ENCODE measurements at places on chromosomes 5 and 9. TPM values are rescaled to one million over a fixed set of nuclear protein-coding genes. Genes with fewer than 3 reads are reported as not detected.

The OR13C9 gene
- not detected for total RNA-seq

- no peaks in the 10 kb centered on the region for H3K4me1 ChIP-seq
- no peaks in the 10 kb centered on the region for H3K36me3 ChIP-seq
- no peak overlapping the region for H3K4me3 ChIP-seq
- H3K27me3 ChIP-seq = no peaks in the 10 kb centered on the region
- no peak overlapping the region for H3K27ac ChIP-seq
Measured at GRCh38 chr9:9949368-9949767, 663.4 kb downstream of the PTPRD start.

- H3K27ac ChIP-seq = peak overlapping the region; percentile 26
- H3K4me1 ChIP-seq = peaks cover 24% of the 10 kb centered on the region
- H3K36me3 ChIP-seq = no peaks in the 10 kb centered on the region
- DNase-seq = no peak
Measured at GRCh38 chr5:143001764-143002351, 231.7 kb downstream of the ARHGAP26 start.

- no peak overlapping the region for H3K27ac ChIP-seq
- peaks cover under 1% of the 10 kb centered on the region for H3K36me3 ChIP-seq
- H3K27me3 ChIP-seq = no peaks in the 10 kb centered on the region
- no peak overlapping the region for H3K4me3 ChIP-seq
Measured at GRCh38 chr5:36202521-36202961, 39.2 kb downstream of the NADK2 start.

GRCh38 chr9:27427272-27427643, 96.8 kb upstream of the IFNK start:
- H3K4me1 ChIP-seq = peaks cover 18% of the 10 kb centered on the region
- H3K27me3 ChIP-seq = no peaks in the 10 kb centered on the region
- DNase-seq = no peak
- H3K27ac ChIP-seq = no peak overlapping the region

The PRDM9 gene
- not detected for total RNA-seq

GRCh38 chr5:122150215-122150614, 20.9 kb downstream of the ZNF474 start:
- no peak overlapping the region for H3K4me3 ChIP-seq
- no peak overlapping the region for H3K27ac ChIP-seq
- no peaks in the 10 kb centered on the region for H3K36me3 ChIP-seq
- H3K27me3 ChIP-seq = no peaks in the 10 kb centered on the region
- no peaks in the 10 kb centered on the region for H3K4me1 ChIP-seq
- DNase-seq = no peak

DNA sequence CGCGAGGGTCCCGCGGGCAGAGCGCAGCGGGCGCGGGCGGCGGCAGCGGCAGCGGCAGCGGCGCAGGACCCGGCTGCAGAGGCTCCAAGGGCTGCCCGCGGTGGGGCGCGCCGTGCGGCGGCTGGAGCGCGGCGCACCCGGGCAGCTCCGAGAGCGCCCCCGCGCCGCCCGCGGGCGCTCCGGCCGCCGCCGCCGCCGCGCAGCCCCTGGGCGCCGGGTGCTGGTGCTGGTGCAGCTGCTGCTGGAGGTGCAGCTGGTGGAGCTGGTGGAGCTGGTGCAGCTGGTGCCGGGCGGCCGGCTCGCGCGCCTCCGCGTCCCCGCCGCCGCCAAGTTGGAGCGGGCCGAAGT, 644 bp downstream of the IER5L start:
- peak overlapping the region; percentile 76 for H3K4me3 ChIP-seq
- peak; percentile 63 for DNase-seq
- H3K4me1 ChIP-seq = no peaks in the 10 kb centered on the region

- no peaks in the 10 kb centered on the region for H3K36me3 ChIP-seq
- no peak overlapping the region for H3K4me3 ChIP-seq
- H3K27me3 ChIP-seq = no peaks in the 10 kb centered on the region
- H3K4me1 ChIP-seq = no peaks in the 10 kb centered on the region
- H3K27ac ChIP-seq = no peak overlapping the region
- no peak for DNase-seq
Measured at GRCh38 chr9:101970609-101971008, 232.2 kb upstream of the GRIN3A start.

GRCh38 chr5:148145916-148146315, 22.4 kb upstream of the SPINK14 start:
- no peak overlapping the region for H3K27ac ChIP-seq
- H3K36me3 ChIP-seq = no peaks in the 10 kb centered on the region
- no peaks in the 10 kb centered on the region for H3K27me3 ChIP-seq
- no peak for DNase-seq
- no peaks in the 10 kb centered on the region for H3K4me1 ChIP-seq
- H3K4me3 ChIP-seq = no peak overlapping the region

The FBP1 gene
- 27.3 TPM for total RNA-seq

The PRR7 gene
- 5.5 TPM for total RNA-seq

The LVRN gene
- total RNA-seq = not detected

The PAEP gene
- total RNA-seq = not detected

DNA sequence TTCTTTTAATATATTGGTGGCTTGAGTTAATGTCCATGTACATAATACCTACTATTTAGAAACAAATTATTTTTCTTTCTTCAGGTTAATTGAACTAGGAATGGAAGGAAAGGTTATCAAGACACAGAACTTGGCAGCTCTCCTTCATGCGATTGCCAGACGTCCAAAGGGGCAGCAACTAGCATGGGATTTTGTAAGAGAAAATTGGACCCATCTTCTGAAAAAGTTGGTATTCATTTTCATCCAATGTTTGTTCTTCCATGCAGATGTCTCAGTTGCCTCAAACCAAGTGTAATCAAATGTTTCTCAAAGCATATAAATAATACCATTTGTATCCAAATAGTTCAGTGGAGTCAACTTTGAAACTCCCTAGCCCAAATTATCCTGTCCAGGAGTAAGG, 22.6 kb upstream of the LNPEP start:
- H3K4me3 ChIP-seq = no peak overlapping the region
- no peak overlapping the region for H3K27ac ChIP-seq
- no peaks in the 10 kb centered on the region for H3K36me3 ChIP-seq

The FOXE1 gene
- 2.2 TPM for total RNA-seq

The NADK2 gene
- 27.9 TPM for total RNA-seq

DNA sequence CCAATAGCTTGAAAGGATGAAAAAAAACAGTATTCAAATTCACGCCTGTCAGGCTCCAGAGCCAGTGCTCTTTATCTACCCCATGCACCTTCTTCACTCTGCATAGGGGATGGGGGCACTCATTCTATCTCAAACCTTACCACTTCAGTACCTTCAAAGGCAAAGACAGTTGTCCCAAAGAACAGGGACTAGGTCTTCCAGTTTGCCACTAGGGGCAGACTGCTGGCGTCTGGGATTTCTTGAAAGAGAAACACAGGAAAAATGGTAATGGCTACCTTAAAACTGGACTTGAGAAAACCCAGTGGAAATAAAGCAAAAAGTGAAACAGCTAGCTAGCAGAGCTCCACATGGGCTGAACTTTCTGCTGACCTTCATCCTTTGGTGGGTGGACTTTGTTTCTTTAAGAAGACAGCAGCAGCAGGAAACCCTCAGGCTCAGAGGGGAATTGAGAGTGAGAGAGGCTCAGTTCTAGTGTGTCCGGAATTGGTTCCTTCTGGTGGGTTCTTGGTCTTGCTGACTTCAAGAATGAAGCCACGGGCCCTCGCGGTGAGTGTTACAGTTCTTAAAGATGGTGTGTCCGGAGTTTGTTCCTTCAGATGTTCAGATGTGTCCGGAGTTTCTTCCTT, 41.0 kb upstream of the SLC36A1 start:
- H3K4me3 ChIP-seq = no peak overlapping the region
- no peaks in the 10 kb centered on the region for H3K27me3 ChIP-seq
- DNase-seq = no peak

The LCN10 gene
- 8.4 TPM for total RNA-seq

- no peaks in the 10 kb centered on the region for H3K27me3 ChIP-seq
- H3K36me3 ChIP-seq = no peaks in the 10 kb centered on the region
- H3K4me3 ChIP-seq = no peak overlapping the region
- H3K27ac ChIP-seq = no peak overlapping the region
- no peaks in the 10 kb centered on the region for H3K4me1 ChIP-seq
Measured at GRCh38 chr5:86971034-86971571, 296.6 kb upstream of the RASA1 start.

The FCHSD1 gene
- total RNA-seq = 20.3 TPM

- no peak overlapping the region for H3K27ac ChIP-seq
- H3K27me3 ChIP-seq = no peaks in the 10 kb centered on the region
- H3K36me3 ChIP-seq = no peaks in the 10 kb centered on the region
- H3K4me3 ChIP-seq = no peak overlapping the region
Measured at GRCh38 chr5:109849478-109850088, 159.9 kb downstream of the MAN2A1 start.

The MAMDC2 gene
- 7.1 TPM for total RNA-seq

- no peaks in the 10 kb centered on the region for H3K4me1 ChIP-seq
- no peak overlapping the region for H3K27ac ChIP-seq
- H3K27me3 ChIP-seq = no peaks in the 10 kb centered on the region
- no peaks in the 10 kb centered on the region for H3K36me3 ChIP-seq
- no peak for DNase-seq
Measured at GRCh38 chr5:118506217-118506852, 482.0 kb downstream of the DTWD2 start.

- H3K4me3 ChIP-seq = no peak overlapping the region
- no peaks in the 10 kb centered on the region for H3K36me3 ChIP-seq
- H3K27me3 ChIP-seq = no peaks in the 10 kb centered on the region
- H3K4me1 ChIP-seq = peaks cover 2% of the 10 kb centered on the region
- no peak for DNase-seq
- H3K27ac ChIP-seq = peak overlapping the region; percentile 14
Measured at GRCh38 chr9:126470241-126470993, 143.3 kb upstream of the LMX1B start.

The MSH3 gene
- total RNA-seq = 22.1 TPM

- no peaks in the 10 kb centered on the region for H3K27me3 ChIP-seq
- H3K27ac ChIP-seq = peak overlapping the region; percentile 53
- H3K4me1 ChIP-seq = no peaks in the 10 kb centered on the region
- H3K36me3 ChIP-seq = no peaks in the 10 kb centered on the region
Measured at GRCh38 chr9:71769175-71770161, 1.2 kb upstream of the CEMIP2 start.

DNA sequence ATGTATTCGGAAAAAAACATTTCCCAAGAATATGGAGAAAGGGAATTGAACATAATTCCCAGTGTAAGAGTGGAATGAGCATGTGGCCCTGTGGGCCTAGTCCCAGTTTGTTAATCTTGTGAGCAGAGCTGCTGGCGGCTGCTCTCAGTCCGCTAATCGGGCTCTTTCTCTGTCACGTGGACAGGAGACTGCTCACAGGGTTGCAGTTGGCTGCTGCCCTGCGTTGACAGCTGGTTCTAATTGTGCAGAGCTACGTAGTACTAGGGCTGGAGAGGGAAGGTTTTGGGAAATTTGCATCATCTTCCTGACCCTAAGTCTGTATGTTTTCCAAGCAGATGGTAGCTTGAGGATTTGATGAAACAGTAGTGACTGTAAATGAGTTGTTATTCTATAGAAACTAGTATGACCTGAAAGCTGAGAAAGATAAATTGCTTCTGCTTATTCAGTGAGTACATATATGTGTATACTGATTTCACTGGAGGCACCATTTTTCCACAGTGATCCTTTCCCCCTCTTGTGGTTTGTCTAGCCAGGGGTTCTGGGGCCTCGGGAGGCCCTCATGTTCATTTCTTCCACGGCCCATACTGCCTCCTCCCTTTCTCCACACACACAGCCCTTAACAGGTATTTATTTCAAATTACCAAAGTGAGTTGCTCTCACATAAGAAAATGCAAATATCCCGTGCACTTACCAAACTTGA, 100.6 kb downstream of the ANGPTL2 start:
- H3K36me3 ChIP-seq = no peaks in the 10 kb centered on the region
- no peak overlapping the region for H3K27ac ChIP-seq
- DNase-seq = peak; percentile 79
- no peak overlapping the region for H3K4me3 ChIP-seq
- peaks cover 2% of the 10 kb centered on the region for H3K4me1 ChIP-seq

- H3K4me3 ChIP-seq = no peak overlapping the region
- no peaks in the 10 kb centered on the region for H3K4me1 ChIP-seq
- no peak overlapping the region for H3K27ac ChIP-seq
- DNase-seq = no peak
- no peaks in the 10 kb centered on the region for H3K27me3 ChIP-seq
- no peaks in the 10 kb centered on the region for H3K36me3 ChIP-seq
Measured at GRCh38 chr5:108753331-108753730, 5.6 kb downstream of the FER start.

- no peaks in the 10 kb centered on the region for H3K4me1 ChIP-seq
- DNase-seq = no peak
- H3K4me3 ChIP-seq = no peak overlapping the region
- no peak overlapping the region for H3K27ac ChIP-seq
Measured at GRCh38 chr5:143525176-143525575, 121.7 kb upstream of the NR3C1 start.

DNA sequence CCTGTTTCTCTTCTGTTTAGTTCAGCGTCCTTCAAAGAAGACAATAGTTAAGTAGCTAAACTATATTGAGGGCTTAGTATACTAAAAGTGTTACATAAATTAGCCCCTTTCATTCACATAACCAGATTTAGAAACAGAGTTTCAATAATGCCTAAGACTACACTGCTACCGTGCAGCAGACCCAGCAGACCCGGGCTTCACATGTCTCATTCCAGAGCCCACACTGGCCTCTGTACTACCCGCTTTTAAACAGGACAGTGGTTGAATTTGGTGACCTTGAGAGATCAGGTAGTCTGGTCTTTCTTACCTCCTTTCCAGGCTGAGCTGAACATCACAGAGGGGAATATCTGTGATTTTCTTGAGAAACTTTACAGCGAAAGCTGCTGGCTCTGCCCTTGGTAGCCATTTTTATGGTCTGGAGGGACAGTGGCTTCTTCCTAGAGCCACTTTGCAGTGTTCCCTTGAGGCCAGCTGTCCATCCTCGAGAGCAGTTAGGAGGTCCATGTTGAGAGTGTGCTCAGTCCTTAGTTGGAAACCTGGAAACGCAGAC, 56.5 kb downstream of the SLC22A5 start:
- H3K4me1 ChIP-seq = peaks cover 3% of the 10 kb centered on the region
- no peak for DNase-seq
- H3K27me3 ChIP-seq = no peaks in the 10 kb centered on the region
- H3K4me3 ChIP-seq = no peak overlapping the region
- no peaks in the 10 kb centered on the region for H3K36me3 ChIP-seq

DNA sequence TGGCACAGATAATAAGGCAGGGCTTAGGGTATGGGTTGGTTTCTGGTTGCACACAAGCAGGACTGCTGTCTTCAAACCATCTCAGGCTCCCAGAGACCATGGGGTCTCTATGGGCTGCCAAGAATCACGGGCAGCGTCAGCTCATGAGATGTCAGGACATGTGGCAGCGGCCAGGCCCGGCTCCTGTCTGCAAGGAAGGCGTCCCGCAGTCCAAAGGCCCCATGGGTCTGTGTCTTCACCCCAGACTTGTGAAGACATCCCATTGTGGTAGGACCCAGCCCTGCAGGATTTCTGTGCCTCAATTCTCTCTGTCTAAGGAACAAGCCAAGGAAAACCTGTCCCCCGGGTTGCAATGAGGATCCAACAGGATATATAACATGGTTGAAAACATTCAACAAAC, 32.6 kb downstream of the IPPK start:
- H3K4me3 ChIP-seq = no peak overlapping the region
- no peaks in the 10 kb centered on the region for H3K4me1 ChIP-seq
- no peak for DNase-seq

The OR1J1 gene
- total RNA-seq = not detected

GRCh38 chr5:112174959-112175594, 244.0 kb downstream of the EPB41L4A start:
- no peaks in the 10 kb centered on the region for H3K4me1 ChIP-seq
- no peaks in the 10 kb centered on the region for H3K27me3 ChIP-seq
- H3K27ac ChIP-seq = no peak overlapping the region
- H3K36me3 ChIP-seq = peaks cover 12% of the 10 kb centered on the region
- no peak overlapping the region for H3K4me3 ChIP-seq

- no peaks in the 10 kb centered on the region for H3K36me3 ChIP-seq
- DNase-seq = peak; percentile 46
- H3K27ac ChIP-seq = peak overlapping the region; percentile 67
- no peaks in the 10 kb centered on the region for H3K4me1 ChIP-seq
Measured at GRCh38 chr9:14251154-14252071, 62.5 kb downstream of the NFIB start.

The GABBR2 gene
- total RNA-seq = 0.06 TPM

The NEUROG1 gene
- not detected for total RNA-seq
